SK-MEL-5 (cell line): ENCODE measurements at places on chromosomes 2 and 18.

DNA sequence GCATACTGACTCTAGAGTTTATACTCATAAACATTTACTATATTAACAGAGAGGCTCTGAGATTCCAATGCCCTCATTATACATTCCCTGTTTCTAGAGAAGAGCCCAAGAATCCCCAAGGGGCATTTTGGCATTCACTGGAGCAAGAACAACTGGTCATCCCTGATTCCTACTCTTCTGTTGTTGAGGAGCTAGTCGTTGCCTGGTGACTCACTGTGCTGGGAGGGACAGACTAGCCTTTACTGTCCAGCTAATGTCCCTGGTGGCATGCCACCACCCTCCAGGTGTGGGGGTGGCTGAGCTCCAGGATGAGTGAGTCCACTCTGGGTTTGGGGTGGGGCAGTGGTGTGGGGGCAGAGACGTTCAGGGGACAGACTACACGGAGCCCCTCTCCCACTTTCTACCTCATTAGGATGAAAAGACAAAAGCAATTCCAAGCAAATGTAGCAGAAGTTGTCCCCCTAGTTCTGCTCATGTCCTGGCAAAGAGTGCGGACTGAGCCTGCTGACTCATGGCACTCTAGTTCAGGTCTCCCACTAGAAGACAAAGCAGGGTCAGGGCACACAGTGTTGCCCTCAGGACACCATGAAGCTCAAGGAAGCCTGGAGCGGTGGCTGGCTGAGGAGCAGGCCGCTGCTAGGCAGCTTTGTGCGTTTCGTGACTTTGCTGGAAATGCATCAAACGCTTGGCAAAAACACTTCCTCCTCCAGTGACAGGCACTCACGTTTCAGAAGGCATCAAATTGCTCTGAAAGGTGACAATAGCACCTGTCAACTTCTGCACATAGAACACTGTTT, 49.4 kb downstream of the RHOB start:
- DNase-seq = peak; percentile 26

DNA sequence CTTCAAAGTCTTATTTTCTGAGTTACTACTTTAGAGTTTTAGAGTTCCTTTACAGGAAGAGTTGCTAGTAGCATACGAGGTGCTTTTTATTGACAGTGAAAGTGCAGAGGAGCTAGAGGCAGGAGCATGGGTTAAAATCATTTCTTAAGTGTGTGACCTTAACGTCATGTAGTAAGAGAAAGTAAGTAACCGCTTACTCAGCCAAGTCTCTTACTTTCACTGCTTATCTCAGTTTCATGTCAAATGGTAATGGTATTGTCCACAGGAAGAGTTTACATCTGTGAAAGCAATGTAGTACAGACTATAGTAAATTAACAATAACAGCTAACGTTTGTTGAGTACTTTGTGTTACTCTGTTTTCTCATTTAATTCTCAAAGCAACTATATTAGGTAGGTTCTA, 12.6 kb downstream of the NDUFAF7 start:
- no peak for DNase-seq

DNA sequence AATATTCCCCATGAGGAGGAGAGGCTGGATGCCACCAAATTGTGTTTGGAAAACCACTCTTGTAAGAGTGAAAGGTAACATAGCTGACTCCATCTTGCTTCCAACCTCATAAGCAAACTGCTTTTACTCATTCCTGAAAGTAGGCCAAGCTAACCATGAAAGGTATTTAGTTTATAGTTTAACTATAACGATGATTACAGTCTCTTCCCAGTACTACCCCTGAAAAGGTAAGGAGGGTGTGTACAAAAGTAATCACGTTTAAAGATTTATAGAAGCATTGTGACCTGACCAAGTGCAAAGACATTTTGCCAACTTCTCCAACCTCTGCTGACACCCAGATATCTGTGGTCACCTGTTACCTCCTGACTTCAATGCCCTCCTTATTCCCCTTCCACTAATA, 122.6 kb downstream of the CD8B2 start:
- no peak for DNase-seq

DNA sequence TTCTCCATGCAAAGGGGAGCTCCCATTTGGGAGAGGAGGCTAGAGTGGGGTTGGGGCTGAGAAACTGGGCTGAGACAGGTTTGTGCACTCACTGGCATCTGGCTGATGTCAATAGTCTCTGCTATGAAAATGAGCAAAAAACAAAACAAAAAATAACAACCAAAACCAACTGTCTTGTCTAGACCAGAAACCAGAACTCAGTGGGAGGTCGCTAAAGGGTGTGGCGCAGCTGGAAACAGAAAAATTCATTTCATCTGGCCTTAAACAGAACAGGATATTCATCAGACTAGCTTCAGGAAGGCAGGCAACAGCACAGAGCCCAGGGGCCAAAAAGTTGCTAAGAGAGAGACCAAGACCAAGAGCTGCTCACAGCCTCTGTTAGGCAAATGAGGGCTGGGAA, 126.1 kb downstream of the THNSL2 start:
- no peak for DNase-seq

DNA sequence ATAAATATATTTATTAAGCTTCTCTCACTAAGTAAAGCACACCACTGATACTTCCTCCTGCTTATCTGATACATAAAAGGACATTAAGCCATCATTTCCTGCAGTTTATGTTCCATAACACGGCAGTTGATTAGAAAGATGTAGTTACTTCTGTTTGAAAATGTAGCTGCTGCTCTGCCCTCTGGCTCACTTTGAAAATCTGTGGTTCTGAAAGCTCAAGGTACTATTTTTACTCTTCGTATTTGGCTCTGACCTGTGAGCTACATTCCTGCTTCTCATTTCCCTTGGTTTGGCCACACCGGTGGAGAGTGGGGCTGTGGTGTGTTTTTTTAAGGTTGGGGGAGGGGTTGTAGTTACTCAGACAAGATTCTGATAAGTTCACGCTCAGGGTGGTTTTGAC, 12.8 kb upstream of the TTN start:
- no peak for DNase-seq

GRCh38 chr2:157052685-157053224, 204.8 kb upstream of the GALNT5 start:
- DNase-seq = no peak
